CD4-positive, alpha-beta T cell treated with Interleukin-10 for 1 hour (primary cell): ENCODE measurements at places on chromosomes 2 and 18.

DNA sequence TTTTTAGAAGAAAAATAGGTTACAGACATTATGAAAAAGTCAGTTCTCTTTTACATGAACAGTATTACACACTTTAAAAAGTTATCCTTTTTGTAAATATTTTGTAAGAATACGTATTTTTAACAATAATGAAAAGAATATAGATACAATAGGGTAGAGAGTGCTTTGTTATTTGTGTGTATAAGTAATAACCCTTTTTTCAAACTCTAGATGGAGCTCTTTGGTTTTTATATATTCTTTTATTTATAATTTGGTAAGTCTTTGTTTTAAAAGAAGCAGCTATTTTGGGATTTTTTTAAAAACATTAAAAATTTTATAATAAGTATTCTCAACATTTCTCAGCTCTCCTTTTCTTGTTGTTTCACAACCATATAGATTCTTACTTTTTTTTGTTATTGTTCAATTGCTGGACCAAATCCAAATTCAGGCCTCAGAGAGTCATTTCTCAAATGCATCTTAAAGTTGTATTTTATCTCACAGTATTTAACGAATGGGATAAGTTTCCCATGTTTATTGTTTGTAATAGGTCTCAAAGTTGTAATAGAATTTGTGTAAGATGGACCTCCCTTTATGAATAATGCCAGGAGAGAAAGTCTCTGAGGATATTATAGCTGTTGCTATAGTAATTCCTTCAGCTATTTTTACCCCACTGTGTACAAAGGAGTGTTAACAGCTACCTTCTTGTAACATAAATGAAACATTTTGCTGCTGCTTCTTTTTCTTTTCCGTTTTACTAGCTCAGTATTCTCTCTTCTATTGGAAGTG, 46.4 kb downstream of the ACYP2 start:
- no peak for DNase-seq

DNA sequence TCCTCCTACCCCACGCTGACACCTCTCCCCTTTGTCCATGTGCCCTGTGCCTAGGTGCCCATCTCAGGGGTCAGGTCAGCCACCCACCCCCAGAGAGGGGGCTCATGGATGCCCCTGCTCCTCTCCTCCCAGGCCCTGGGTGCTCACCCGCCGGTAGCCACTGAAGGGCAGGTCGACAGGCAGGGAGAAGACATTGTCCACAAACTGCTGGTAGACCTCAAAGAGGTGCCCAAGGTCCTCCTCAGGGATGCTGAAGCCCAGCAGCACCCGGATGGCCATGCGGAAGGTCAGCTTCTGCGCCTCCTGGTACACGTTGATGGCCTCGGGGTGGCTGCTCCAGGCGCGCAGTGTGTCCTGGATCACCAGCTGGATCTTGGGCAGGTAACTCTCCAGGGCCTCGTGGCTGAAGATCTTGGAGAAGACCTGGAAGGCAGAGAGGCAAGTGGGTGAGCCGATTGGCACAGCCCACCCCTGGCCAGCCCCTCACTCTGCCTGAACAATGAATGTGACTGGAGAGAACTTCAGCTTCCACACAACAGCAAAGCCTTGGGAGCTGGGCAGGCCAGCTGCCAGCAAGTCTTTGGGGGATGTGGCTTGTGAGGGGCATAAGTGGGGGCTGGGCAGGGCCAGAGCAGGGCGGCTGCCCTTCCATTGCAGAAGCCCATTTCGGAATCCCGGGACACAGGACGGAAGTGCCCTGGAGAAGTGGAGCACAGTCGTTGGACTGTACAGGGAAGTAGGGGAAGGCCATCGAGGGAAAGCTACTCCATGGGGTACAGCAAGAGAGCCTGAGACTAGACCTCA, 12.5 kb downstream of the CYP26B1 start:
- DNase-seq: no peak

DNA sequence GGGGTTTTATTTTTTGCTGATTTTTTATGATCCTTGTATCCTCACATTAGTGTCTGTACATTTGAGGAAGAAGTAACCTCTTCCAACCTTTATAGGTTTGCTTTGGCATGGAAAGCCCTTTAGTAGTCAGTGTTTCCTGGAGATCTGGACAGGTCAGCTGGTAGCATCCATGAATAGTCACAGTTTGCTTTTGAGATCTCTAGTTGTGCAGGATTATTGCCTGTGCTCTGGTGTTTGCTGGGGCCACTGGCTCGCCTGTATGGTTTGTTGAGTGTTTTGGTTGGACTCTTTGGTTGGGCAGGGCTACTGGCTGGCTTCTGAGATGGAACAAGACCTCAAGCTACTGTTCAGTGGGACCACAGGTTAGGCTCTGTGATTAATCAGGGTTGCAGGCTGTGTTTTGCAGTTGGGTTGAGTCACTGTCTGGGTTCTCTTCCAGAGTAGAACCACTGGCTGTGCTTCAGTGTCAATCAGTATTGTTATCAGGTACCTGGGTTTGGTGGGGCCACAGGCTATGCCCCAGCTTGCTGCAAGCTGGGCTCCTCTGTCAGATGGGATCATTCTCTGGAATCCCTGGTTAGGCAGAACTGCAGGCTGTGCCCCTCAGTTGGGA, 20.0 kb downstream of the SP140L start:
- DNase-seq: no peak

GRCh38 chr2:148021886-148022285, 995 bp downstream of the MBD5 start:
- DNase-seq: no peak

DNA sequence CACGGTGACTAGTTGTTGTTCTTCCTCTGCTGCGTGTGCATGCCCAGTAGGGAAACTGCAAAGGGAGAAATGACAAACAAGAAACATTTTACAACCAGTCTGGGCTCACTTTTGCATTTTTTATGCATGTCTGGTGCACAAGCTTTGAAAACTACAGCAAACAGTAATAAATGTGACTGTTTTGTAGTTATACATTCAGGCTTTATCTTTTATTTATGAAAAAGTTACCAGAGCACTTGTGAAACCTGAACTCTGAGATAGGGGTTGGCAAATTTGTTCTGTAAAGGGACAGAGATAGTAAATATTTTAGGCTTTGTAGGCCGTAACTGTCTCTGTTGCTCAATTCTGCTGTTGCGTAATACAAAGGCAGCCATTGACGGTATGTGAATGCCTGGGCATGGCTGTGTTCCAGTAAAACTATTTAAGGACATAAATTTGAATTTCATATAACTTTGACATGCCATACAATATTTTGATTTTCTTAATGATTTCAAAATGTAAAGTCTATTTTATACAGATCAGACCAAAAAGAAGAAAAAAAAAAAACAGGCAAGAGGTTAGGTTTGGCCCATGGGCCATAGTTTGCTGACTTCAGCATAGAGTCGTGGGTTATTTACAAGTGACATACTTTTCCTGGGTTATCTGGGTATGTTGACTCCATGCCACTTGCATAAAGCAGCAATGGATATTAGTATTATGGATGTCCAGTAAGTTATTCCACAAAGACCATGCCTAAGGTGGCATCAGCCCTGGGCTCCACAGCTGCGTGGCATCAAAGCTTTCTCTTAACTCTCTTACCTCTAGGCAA, 53.6 kb upstream of the EML6 start:
- no peak for DNase-seq

- peak; percentile 56 for DNase-seq
These were observed 221.0 kb downstream of the CDH20 start for GRCh38 chr18:61554117-61554776.

DNA sequence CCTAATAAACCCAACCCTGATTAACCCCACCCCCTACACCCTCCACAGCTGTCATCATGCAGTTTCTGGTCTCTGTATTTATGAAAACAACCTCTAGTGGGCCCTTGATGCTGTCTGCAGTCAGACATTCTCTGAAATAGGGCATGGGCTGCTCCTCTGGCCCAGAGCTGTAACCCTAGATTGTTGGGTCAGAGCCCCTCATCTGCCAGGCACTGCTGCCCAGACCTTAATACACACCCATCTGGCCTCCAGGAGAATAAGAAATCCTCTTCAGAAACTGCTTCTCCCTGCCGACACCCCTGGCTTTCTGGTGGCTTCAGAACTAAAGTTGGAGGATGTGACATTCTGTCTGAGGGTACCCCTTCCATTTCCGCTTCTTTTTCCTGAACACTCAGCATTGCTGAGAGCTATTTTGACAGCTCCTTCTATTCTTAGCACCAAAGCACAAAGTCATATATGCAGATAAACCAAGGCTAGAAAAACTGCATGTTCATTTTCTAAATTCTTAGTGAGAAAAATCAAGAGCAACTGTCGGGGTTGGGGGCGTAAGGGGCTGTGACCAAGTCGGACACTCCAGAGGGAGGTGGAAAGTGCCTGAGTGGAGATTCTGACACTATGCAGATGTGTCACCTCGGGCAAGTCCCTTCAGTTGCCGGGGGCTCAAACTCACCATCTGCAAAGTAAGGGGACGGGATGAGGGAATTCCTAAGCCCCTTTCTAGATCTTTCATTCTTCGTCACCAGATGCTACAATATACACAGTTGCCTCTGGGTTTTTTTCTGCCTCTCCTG, 28.7 kb downstream of the SRSF7 start:
- DNase-seq: peak; percentile 56

DNA sequence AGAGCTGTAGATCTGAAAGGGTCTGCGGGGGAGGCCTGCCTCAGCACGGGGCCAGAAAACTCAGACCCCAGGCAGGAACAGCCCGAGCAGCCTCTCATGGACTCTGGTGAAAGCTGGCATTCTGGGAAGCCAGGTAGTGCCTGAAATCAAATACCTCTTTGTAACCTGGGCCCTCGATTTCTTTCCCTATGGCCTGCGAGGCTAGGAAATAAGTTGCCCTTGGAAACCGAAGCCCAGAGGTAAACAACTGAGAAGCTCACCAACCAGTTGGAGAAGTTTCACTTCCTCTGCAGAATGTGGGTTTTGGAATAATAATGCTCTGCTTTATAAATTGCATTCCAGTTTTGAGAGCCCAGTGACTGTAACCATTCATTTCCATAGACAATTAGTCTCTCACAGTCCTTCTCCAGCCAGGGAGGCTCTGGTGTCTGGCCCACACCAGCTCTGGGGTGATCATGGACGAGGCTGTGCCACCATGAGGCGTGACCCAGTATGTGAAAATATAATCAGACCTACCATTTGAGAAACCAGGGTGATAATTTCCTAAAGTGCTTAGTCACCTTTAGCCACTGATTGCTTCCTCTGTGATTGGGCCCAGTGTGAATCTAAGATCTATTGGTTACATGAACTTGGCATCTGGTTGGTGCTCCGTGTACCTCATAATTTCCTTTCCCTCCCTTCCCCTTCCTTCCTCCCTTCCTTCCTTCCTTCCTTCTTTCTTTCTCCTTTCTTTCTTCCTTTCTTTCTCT, 133.1 kb upstream of the PELI1 start:
- DNase-seq: peak; percentile 16

GRCh38 chr2:71592181-71592711, 138.9 kb downstream of the DYSF start:
- no peak for DNase-seq
